Type B pancreatic cell (in vitro differentiated cells): ENCODE measurements at places on chromosomes 6 and 20.

GRCh38 chr6:136236466-136237293, 13.4 kb downstream of the MTFR2 start:
- H3K4me1 ChIP-seq: peaks cover 12% of the 10 kb centered on the region
- no peaks in the 10 kb centered on the region for H3K27me3 ChIP-seq

GRCh38 chr6:132513831-132514545, 1.1 kb upstream of the STX7 start:
- peak overlapping the region; percentile 94 for H3K4me3 ChIP-seq
- peak overlapping the region; percentile 98 for H3K27ac ChIP-seq
- peaks cover 9% of the 10 kb centered on the region for H3K27me3 ChIP-seq
- no peak for DNase-seq

GRCh38 chr6:150620244-150620643, 20.6 kb downstream of the PLEKHG1 start:
- H3K27ac ChIP-seq: no peak overlapping the region
- peaks cover 2% of the 10 kb centered on the region for H3K27me3 ChIP-seq
- DNase-seq: no peak
- H3K36me3 ChIP-seq: no peaks in the 10 kb centered on the region
- peaks cover 45% of the 10 kb centered on the region for H3K4me1 ChIP-seq

DNA sequence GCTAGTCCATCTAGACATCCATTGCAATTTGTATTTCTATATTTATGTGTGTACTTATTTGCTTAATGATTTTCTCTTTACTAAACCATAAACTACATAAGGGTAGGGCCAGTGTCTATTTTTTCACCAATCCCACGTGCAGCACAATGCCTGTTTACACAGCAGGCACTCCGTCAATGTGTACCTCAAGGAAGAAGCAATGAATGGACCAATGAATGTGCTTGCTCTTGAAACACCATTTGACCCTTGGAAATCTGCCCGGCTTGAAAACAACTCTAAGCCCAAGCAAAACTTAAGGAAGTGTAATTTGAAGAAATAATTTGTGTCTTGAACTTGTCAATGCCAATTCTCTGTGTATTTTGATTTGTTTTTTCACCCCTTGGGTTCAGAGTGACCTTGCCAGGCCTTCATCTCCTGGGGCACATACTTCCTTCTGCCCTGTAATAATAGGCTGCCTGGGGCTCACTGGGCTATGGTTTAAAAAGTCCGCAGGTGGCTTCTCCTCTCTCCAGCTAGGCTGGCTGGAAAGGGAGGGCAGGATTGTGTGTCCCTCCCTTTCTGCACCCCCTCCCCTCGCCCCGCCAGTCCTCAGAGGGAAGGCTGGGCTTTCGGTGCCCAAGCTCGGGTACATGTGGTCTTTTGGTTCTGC, 140.8 kb upstream of the ARMC2 start:
- peak overlapping the region; percentile 3 for H3K4me3 ChIP-seq
- no peaks in the 10 kb centered on the region for H3K27me3 ChIP-seq
- peaks cover 13% of the 10 kb centered on the region for H3K36me3 ChIP-seq
- H3K27ac ChIP-seq: peak overlapping the region; percentile 1
- DNase-seq: no peak
